ENCODE measurements at places on chromosomes 13 and 19.

DNA sequence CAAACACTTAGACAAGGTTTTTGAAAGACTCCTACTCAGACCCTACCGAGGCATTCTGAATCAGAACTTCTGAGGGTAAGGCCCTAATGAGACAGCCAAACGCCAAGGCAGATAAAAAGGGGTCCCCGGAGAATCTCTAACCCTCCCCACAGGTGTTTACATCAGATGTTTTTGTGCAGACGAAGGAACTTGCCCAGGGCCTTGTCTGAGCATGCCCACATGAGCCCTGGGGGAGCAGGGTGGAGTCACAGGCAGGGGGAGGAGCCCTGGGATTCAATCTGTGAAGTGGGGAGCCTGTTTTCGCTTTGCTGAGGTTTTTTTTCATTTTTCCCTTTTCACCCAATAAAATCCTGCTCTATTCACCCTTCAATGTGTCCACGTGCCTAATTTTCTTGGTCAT lies 61.6 kb upstream of the MED4 start:
- no peak for DNase-seq

DNA sequence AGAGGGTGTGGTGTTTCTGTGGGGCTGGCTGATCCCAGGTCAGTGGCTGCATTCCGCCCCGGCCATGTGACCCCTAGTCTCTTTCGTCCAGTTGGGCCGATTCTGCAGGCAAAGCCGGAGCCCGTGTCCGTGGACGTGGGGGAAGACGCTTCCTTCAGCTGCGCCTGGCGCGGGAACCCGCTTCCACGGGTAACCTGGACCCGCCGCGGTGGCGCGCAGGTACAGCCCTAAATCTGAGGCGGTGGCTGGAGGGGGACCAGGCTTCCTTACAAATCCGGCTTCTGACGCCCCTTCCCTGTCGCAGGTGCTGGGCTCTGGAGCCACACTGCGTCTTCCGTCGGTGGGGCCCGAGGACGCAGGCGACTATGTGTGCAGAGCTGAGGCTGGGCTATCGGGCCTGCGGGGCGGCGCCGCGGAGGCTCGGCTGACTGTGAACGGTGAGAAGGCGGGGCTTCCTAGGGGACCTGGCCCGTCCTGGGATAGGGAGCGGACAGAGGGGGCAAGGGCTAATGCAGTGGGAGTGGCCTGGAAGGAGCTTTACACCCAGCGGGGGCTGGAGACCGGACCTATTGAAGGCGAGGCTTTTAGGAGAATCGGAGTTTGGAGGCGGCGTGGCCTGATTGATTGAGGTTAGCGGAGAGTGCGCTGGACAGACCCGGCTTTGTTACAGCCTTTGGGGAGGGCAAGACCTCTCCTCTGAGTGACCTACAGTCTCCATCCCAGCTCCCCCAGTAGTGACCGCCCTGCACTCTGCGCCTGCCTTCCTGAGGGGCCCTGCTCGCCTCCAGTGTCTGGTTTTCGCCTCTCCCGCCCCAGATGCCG lies 4.3 kb downstream of the KIRREL2 start:
- DNase-seq = no peak

GRCh38 chr19:48469289-48469881 lies at the start of gene CYTH2:
CYTH2 (plus strand) TSS chr19:48469369; CDS start chr19:48469508, 139 bp downstream.
- DNase-seq = peak; percentile 76

- DNase-seq = no peak
Observed at GRCh38 chr13:79803989-79804388, 323.0 kb downstream of the NDFIP2 start.

- no peak for DNase-seq
Observed at GRCh38 chr19:40962460-40962961, 28.6 kb upstream of the CYP2B6 start.

GRCh38 chr13:81319351-81319750 lies 978.4 kb upstream of the SPRY2 start:
- DNase-seq = no peak

GRCh38 chr19:33814181-33815165 lies 17.8 kb downstream of the KCTD15 start:
- DNase-seq = no peak

- no peak for DNase-seq
Observed at GRCh38 chr19:50777830-50778303, 7.6 kb downstream of the GPR32 start.

GRCh38 chr13:87792878-87793277 lies 121.7 kb downstream of the SLITRK5 start:
- DNase-seq = no peak

GRCh38 chr13:112510002-112510780 lies 77.8 kb downstream of the TUBGCP3 start:
- peak; percentile 10 for DNase-seq
